ENCODE measurements at places on chromosomes 3 and 15. TPM values are rescaled to one million over a fixed set of nuclear protein-coding genes. Genes with fewer than 3 reads are reported as not detected.

The CISH gene
- polyA plus RNA-seq = 16.5 TPM

The ROBO2 gene
- polyA plus RNA-seq = 2.9 TPM

- DNase-seq = no peak
Observed at GRCh38 chr3:40985195-40985594, 214.1 kb upstream of the CTNNB1 start.

- DNase-seq = no peak
Observed at GRCh38 chr3:8307545-8308110, 194.0 kb upstream of the LMCD1 start.

DNA sequence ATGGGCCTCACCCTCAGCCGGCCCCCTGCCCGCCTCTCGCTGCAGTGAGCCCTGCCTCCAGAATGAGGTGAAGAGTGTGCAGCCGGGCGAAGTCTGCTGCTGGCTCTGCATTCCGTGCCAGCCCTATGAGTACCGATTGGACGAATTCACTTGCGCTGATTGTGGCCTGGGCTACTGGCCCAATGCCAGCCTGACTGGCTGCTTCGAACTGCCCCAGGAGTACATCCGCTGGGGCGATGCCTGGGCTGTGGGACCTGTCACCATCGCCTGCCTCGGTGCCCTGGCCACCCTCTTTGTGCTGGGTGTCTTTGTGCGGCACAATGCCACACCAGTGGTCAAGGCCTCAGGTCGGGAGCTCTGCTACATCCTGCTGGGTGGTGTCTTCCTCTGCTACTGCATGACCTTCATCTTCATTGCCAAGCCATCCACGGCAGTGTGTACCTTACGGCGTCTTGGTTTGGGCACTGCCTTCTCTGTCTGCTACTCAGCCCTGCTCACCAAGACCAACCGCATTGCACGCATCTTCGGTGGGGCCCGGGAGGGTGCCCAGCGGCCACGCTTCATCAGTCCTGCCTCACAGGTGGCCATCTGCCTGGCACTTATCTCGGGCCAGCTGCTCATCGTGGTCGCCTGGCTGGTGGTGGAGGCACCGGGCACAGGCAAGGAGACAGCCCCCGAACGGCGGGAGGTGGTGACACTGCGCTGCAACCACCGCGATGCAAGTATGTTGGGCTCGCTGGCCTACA lies 8.5 kb downstream of the GRM2 start:
- DNase-seq = no peak

GRCh38 chr15:50558012-50558411 lies 11.5 kb upstream of the USP50 start:
- no peak for DNase-seq

DNA sequence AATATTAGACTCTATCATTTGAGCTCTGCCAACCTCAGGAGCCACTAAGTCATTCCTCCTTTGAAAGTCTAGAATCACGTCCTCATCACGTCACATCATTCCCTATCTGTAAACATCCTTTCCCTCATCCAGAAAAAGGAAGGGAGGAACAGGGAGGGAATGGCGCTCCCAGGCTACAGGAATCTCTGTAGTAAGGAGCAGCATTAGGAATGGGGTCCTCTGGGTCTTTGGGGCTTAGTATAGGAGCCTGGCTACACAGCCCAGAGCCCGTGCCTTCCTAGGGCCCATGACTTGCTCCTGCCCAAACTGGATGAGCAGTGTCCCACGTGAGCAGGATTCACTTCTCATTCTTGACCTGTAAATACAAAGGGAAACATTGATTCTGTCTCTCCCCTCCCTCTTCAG lies 1.6 kb downstream of the TAGLN3 start:
- no peak for DNase-seq

The ALG1L2 gene
- polyA plus RNA-seq = 1.7 TPM

The IL12A gene
- 0.76 TPM for polyA plus RNA-seq

The GABRA5 gene
- not detected for polyA plus RNA-seq

GRCh38 chr3:112375117-112375516 lies 42.2 kb downstream of the CD200 start:
- no peak for DNase-seq

GRCh38 chr15:91384189-91384730 lies 284.2 kb downstream of the SV2B start:
- no peak for DNase-seq

All from hindlimb muscle (tissue), 1 donor.